Stimulated activated CD8-positive, alpha-beta memory T cell treated with anti-CD3 and anti-CD28 coated beads, Interleukin-15, amount 100 ng/mL, for 4 hours (primary cell): ENCODE measurements at places on chromosomes 6 and 20.
A peak's percentile ranks its signal among the peaks of the same experiment; 100 is the strongest.

DNA sequence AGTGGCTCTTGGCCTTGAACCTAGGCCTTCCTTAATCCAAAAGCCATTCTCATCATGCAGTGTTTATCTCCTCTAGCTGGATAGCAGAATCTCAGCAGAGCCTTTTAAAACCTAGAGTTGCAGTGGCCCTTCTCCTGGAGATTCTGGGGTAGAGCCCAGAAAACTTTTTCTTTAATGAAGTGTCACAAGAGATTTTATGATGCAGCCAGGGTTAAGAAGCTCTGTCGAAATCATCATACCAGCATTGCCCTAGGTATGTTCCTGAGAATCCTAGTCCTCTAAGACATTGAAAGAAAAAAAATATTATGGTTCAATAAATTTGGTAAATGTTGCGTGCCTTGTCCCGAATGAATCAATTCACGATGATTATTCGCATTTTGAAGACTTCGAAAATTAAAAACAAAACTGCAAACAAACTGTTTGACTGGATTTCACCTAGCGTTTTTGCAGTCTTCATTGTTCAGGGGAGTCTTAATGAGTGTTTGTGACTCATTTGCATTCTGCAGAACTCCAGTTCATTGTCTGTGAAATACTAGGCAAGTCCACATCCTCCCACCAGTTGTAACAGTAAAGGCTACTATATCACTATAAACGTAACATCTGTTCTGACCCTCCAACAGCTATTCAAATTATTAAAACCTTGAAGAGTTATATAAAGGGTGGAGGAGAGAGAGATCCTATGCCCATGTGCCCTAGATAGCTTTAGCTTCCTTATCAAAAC is 198.6 kb downstream of the UST start:
- DNase-seq = no peak

DNA sequence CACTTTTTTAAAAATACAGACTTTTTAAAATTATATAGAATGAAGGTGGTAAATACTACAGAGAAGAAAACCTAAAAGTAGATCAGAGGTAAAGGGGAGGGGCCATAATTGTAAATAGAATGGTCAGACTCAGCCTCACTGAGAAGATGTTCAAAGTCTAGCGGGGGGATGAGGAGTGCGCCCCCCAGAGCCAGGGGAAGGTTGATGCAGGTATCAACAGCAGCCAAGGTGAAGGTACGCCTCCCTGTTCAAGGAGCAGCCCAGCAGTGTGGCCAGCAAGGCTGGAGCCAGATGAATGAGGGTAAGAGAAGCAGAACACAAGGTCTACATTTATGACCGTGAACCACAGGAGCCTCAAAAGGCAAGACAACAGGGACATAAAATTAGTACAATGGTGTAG is 204.1 kb downstream of the PTPRT start:
- no peak for DNase-seq

- peak; percentile 46 for DNase-seq
Observed at GRCh38 chr6:33621711-33622388, 728 bp downstream of the ITPR3 start.

DNA sequence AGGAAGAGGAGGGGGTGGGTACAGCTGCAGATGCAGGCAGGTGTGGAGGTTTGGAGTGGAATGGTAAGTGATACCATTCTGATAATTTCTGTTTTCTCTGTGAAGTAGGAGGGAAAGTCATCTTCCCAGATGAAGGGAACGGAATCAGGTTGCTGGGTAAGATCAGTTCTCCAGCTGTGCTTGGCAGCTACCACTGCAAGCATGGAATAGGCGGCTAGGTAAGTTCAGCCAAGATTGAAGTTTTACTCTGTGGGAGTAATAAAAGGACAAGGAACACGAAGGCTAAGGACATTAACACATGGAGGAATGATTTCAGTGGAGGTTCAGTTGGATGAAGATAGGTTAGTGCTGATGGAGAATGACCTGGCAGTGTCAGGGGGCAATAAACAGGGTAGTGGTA is 128.3 kb downstream of the CARMIL1 start:
- DNase-seq = no peak

DNA sequence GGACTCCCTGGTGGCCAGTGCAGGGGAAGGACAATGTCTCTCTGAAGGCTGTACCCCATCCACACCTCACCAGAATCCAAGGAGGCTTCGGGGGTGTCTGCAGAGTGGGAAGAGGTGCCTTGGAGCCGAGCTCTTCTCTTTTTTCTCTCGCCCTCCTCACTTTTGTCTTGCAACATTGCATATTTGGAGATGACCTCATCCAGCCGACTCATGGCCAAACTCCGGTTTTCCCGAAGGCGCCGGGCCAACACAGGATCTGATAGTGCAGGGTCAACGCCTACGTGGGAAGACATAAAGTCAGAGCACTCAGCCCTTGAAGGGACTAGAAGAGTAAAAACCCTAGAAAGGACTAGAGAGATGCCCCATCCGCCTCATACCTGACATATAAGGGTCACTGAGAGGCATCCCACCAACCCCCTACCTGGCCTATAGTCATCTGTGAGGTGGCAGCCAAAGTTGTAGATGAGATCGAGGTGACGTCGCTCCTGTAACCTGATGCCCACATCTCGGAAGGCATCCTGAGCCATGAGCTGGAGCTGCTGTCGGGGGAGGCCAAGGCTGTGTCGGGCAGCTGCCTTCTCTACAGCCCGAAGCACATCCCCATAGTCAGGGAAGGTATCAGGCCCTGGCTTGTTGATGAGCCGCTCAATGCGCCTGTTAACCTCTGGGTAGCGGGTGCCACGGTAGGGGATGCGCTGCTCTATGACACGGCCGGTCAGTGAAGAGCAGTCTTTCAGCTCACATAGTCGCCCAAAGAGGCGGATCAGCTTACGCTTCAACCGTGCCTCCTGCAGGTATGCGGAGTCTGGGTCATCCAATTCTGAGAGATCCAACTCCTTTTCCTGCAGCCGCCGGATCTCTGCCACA is 3.0 kb upstream of the ZBTB22 start:
- DNase-seq = no peak

- no peak for DNase-seq
Observed at GRCh38 chr6:139881236-139881635, 506.8 kb upstream of the CITED2 start.
